ENCODE measurements at places on chromosomes 1 and 21.

DNA sequence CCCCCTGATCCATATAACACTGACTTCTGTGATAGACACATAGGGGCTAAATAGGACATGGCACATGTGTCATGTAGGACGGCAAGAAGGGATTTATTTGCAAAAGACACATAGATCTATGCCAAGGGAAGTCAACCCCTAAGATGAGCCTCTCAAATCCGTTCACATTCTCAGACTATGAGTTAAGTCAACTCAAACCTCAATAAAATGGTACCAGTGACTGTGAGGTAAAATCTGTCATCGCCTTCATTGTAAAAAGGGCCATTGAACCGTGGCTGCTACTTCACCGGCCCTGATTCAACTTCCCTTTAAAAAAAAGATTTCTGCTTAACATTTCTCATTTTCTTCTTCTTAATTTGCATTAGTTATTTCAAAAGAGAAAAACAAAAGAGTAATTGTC is 144.0 kb downstream of the ZNF281 start:
- no peak for DNase-seq

DNA sequence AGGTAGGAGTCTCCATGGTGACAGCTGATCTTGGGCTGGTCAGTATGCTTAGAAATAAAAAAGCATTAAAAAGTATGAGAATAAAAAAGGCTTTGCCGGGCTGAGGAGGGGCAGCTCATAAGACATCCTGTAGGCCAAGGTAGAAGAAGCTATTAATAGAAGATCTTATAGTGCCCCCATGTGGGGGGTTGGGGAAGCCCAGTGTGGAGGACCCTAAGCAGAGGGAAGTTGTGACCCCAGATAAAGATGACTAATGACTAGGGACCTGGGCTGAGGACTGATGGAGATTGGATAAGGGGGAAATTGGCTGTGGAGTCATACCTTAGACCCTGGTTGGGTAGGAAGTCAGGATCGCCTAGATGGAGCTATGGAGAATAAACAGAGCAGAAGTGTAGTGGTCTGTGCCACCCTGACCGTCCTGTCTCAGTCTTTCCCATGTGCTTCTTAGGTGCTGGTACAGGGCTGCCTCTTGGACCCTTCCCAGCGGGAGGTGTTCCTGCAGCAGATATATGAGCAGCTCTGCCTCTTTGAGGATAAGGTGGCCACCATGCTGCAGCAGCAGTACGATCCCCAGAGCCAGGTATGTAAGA is 25.0 kb downstream of the SZT2 start:
- DNase-seq, result peak; percentile 56

GRCh38 chr1:33692206-33693188 is 171.4 kb upstream of the HMGB4 start:
- DNase-seq, result no peak

- DNase-seq, result no peak
Observed at GRCh38 chr1:201767339-201767738, 61.6 kb upstream of the IPO9 start.

GRCh38 chr21:46116776-46117585 is 19.1 kb downstream of the COL6A2 start:
- DNase-seq, result no peak

GRCh38 chr1:26858160-26858559 is 4.8 kb upstream of the SFN start:
- no peak for DNase-seq

DNA sequence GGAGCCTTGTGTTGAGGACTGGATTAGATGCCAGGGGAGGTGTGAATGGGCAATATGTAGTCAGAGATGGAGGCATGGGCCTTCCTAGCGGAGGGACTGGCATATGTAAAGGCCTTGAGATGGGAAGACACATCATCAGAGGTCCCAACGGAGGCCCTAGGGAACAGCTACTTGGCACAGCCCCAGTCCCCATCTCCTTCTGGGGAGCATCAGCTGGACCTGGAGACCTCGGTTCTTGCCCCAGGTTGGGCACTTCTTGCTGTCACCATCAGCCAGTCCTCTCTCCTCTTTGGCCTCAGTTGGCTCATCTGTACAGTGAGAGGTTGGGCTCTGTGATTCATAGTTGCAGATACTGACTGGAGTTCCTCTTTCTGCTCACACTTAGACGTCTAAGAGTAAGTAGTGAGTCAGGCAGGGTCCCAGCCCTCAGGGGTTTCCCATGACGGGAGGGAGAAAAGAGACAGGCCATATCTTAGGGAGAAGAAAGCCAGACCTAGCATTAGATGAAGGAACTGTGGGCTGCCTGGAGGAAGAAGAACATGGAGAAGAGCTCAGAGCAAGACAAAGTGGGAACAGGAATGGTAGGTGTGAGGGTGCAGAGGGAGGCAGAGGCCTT is 3.4 kb upstream of the MARCKSL1 start:
- no peak for DNase-seq
